ENCODE measurements at places on chromosomes 12 and 14.

DNA sequence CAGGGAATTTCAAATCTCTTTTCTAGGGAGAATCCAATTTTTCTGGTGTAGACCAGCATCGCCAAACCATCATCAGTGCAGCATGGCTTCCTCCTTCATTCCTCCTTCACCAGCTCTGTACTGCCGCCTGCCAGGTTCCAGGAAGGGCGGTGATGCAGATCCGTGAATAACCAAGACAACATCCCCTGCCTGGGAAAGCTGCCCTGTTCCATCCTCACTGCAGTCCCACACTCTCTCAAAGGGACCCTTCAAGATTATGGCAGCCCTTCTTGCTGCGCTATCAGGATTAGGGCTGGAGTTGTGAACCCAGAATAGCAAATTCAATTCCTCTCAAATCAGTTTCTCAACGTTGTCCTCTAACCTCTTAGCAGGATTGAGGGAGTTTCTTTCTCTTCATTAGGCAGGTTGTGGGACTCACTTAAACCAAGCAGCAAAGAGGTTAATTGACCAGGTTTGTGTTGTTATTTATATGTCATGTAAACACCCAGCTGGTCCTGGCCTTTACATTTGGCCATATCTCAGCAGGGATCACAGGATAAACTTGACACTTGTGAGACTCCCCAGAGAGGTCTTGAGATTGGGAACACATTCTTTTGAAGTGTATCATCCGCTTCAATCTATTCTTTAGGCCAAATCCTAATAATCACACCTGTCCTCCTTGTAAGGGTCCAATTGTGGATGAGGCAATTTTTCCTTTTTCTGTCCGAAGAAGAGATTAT is 26.2 kb downstream of the TMEM30B start:
- DNase-seq: no peak

- no peak for DNase-seq
Observed at GRCh38 chr12:8678661-8679111, 16.1 kb upstream of the MFAP5 start.

GRCh38 chr14:79417961-79418360 is 793.3 kb downstream of the DIO2 start:
- no peak for DNase-seq

DNA sequence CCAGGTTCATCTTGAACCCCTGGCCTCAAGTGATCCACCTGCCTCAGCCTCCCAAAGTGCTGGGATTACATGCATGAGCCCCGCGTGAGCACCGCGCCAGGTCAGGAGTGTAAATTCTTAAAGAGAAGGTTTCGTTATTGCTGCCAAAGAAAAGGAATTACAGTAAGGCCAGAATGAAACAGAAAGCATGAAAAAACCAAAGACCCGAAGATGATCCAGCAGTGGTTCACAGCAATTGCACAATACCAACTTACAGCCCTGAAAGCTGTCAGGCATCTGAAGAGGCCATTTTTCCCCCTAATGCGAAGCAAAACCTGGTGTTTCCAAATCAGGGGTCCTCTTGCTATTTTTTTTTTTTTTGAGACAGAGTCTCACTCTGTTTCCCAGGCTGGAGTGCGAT is 10.3 kb downstream of the RBM23 start:
- no peak for DNase-seq

GRCh38 chr14:33455654-33456345 is 495.1 kb downstream of the EGLN3 start:
- DNase-seq: no peak

GRCh38 chr12:95724767-95725166 is 65.8 kb downstream of the NTN4 start:
- no peak for DNase-seq
